ENCODE measurements at places on chromosomes 7 and 10.

- no peak for DNase-seq
Measured at GRCh38 chr7:98562381-98562823, 54.7 kb upstream of the NPTX2 start.

GRCh38 chr7:87083865-87084519 lies 24.5 kb upstream of the ELAPOR2 start:
- no peak for DNase-seq

DNA sequence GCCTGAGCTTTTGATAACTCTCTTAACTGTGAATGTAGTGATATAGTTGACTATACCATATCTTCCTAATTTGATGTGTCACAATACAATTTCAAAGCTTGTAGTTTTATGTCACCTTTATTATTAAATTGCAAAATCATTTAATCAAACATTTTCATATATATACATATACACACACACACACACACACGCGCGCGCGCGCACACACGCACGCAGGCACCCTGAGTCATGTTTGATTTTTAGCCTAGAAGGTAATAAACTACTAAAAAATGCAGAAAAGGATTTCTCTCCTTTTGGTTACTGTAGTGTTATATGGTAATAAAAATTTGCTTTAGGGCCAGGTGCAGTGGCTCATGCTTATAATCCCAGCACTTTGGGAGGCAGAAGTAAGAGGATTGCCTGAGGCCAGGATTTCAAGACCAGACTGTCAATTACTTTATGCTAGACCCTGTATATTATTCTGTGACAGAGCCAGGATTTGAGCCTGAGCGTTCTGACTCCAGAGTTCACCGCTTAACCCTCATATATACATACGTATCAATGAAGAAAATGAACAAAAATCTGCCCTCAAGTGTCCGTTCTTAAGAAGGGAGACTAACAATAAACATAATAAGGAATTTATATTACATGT lies 89.6 kb downstream of the PODXL start:
- DNase-seq: no peak

DNA sequence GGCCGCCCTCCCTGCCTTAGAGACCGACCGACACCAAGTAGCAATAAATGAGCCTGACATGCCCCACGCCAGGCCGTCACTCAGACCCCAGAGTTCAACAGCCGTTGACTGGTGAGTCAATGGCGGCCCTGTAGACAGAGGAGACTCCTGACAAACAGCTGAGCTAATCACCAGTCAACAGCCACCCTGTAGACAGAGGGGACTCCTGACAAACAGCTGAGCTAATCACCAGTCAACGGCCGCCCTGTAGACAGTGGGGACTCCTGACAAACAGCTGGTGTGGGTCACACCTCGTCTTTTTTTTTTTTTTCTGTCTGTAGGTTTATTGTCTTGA lies 16.9 kb upstream of the KNDC1 start:
- DNase-seq: no peak

DNA sequence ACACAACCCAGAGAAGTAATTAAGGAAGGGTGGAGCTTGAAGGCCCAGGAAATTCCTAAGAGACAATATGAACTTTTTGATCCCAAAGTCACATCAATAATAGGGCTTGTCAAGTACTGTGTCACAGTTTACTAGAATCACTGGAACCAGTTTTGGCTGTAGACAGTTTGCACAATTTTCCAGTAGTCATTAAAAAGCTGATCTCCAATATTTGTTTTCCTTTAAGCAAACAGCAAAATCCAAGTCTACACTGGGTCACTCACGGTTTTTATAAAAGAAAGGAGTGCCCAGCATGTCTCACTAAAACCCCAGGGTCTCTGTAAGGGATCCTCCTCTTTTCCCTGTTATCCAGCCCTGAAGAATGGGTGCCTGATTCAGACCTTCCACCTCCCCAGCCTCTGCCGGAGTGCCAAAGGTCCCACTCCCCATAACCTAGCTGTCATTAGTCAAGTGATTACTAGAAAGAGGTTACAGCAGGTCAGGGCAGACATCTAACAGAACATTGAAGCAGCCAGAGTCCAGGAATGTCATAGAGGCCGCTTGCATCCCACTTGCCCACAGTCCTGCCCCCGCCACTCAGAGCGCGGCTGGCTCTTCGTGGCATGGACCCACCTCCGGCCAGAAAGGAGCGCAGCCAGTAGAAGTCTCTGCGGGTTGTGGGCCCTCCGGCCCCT lies 552 bp downstream of the SLC25A16 start:
- DNase-seq: no peak

DNA sequence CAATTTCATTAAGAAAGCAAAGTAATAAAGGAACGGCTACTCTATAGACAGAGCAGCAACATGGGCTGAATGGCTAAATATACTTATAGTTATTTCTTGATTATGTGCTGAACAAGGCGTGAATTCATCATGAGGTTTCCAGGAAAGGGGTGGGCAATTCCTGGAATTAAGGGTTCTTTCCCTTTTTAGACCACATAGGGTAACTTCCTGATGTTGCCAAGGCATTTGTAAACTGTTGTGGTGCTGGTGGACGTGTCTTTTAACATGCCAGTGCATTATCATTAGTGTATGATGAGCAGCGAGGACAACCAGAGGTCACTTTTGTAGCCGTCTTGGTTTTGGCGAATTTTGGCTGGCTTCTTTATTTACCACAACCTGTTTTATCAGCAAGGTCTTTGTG lies 28.5 kb upstream of the ZMYND11 start:
- DNase-seq: peak; percentile 87

GRCh38 chr7:128703609-128704241 lies 31.6 kb downstream of the GARIN1A start:
- DNase-seq: no peak

DNA sequence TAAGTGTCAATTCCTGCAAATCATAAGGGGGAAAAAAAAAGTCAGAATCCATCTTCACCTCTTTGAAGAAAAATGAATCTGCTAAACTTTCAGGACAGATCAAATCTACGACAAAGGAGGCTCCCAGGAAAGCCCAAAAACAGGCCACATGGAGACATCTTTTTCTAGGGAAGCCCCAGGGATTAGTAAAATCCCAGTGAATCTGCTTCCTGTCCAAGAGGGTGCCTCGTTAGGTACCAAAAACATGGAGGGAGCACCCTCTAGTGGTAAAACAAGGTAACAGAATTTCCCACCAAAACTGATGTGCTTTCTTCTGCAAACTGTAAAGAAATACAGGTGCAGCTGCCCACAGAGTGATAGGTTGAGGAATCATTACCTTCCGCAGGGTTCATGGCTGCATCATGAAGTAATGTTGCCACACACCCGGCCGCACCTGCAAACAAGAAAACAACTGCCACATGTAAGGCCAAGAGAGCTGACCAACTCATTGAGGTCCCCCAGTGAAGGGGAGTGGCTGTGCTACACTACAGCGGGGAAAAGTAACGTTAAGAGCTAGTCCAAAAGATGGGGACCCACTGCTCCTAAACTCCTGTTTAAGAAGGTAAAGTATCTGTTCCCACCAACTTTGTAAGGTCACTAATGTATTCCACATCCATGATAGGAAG lies 7.9 kb downstream of the SLC25A28 start:
- peak; percentile 78 for DNase-seq

DNA sequence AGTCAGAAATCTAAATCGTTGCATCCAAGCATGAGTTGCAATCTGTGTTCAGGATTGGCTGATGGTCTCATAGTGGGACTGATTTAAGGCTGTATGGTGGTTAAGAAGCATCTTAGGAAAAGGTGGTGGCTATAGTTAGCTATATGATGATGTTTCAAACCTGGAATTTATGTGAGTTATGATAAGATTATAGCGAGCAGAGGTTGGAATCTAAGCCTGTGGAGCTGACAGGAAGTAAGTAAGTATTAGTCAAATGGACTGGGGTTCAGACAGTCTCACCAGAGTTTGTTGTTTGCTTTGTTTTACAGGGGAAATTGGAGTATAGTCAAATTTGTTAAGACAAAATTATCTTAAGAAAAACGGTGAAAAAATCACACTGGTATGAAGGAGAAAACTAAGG lies 56.7 kb downstream of the ANKRD7 start:
- no peak for DNase-seq

- peak; percentile 92 for DNase-seq
Measured at GRCh38 chr7:66837007-66837406, 84.0 kb upstream of the TMEM248 start.

DNA sequence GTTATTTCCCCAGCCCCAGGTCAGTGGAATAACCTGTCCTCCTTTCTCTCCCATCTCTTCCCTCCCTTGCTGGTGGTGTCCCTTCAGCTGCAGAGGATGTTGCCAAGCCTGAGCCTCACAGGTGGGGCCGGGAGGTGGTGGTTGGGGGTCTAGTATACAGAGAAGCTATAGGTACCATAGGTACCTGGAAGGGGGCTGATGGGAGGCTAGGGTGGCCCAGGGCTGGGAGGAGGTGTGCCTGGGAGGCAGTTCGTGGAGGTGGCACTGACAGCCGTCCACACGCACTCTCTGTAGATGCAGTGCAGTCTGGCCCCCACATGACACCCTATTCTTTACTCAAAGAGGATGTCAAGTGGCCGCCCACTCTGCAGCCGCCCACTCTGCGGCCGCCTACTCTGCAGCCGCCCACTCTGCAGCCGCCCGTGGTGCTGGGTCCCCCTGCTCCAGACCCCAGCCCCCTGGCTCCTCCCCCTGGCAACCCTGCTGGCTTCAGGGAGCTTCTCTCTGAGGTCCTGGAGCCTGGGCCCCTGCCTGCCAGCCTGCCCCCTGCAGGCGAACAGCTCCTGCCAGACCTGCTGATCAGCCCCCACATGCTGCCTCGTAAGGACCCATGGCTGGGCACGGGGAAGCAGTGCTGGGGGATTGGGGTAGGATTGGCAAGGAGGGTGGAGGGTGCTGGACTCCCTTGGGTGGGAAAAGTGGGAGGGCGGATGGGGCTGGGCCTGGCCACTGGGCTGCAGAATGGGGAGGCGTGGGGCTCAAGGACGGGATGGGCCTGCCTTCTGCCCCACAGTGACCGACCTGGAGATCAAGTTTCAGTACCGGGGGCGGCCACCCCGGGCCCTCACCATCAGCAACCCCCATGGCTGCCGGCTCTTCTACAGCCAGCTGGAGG lies 9.5 kb downstream of the IRF5 start:
- no peak for DNase-seq

- DNase-seq: no peak
Measured at GRCh38 chr7:79185605-79186004, 267.9 kb downstream of the MAGI2 start.

GRCh38 chr7:2603044-2603965 lies 28.5 kb upstream of the TTYH3 start:
- DNase-seq: no peak
